Caco-2 (cell line): ENCODE measurements at places on chromosomes 12 and 14. TPM values are rescaled to one million over a fixed set of nuclear protein-coding genes. Genes with fewer than 3 reads are reported as not detected.

CD163L1 gene
- 0.07 and 0.11 TPM in 2 replicates for total RNA-seq

- H3K4me1 ChIP-seq = no peaks in the 10 kb centered on the region
- H3K4me3 ChIP-seq = no peak overlapping the region
- DNase-seq = no peak
- H3K27ac ChIP-seq = no peak overlapping the region
Observed at GRCh38 chr12:55626154-55626553, 10.5 kb upstream of the OR10P1 start.

GRCh38 chr14:34711169-34711568 is 3.2 kb downstream of the CFL2 start:
- no peaks in the 10 kb centered on the region for H3K36me3 ChIP-seq
- DNase-seq = no peak
- H3K27ac ChIP-seq = no peak overlapping the region
- H3K4me3 ChIP-seq = no peak overlapping the region
- H3K27me3 ChIP-seq = no peaks in the 10 kb centered on the region
- peaks cover 4% of the 10 kb centered on the region; the same call in 1 of the 2 replicates for H3K4me1 ChIP-seq

ENTPD5 gene
- total RNA-seq = 9.1 and 9.3 TPM in 2 replicates

DNA sequence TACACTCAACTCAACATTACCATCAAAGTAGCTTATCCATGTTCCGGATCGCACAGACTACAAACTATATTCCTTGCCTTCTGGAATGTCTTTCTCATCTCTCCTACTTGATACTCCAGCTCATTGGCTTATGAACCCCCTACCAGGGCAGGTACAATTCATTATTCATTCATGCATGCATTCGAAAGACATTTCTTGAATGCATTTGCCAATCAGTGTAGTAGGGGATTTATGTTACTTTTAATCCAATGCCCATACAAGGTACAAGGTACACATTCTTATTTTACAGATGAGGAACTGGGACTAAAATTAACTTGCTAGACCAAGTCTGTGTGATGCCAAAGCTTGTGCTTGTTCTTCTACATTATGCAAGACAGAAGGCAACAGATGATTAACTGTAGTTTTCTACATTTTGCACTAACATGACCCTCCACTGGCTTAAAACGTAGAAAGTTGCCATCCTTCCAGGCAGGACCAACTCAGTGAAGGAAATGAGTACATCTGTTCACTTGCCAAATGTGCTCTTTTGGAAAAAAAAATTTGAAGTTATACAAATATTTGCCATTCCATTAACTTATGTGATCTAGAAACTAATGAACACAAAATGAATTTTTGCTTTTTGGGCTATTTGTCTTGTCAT is 53.8 kb upstream of the KCNJ8 start:
- H3K36me3 ChIP-seq = no peaks in the 10 kb centered on the region
- DNase-seq = no peak
- H3K27ac ChIP-seq = no peak overlapping the region
- no peaks in the 10 kb centered on the region for H3K27me3 ChIP-seq
- no peak overlapping the region for H3K4me3 ChIP-seq
- peaks cover 32% of the 10 kb centered on the region for H3K4me1 ChIP-seq
